CD4-positive, alpha-beta T cell treated with Interleukin-1 beta for 1 hour (primary cell): ENCODE measurements at places on chromosomes 3 and 15.
A peak's percentile ranks its signal among the peaks of the same experiment; 100 is the strongest.

- no peak for DNase-seq
Measured at GRCh38 chr15:91018158-91018557, 4.2 kb downstream of the VPS33B start.

- DNase-seq, result no peak
Measured at GRCh38 chr15:39270934-39271333, 309.9 kb upstream of the THBS1 start.

DNA sequence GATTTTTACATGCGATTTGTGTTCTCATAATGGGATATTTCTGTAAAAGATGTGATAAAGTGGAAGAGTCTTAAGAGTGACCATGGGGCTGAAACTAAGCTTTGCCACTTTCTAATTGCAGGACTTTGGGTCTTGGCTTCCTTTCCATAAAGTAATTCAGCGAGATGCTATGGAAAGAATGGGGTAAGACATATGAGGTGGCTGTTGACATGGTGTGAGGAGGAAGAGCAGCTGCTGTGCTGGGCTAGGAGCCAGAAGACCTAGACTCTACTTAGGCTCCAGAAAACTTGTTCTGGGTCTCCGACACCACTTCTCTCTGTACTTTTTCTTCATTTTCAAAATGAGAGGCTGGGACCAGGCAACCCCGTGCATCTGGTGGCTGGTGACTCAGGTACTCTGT lies 654.5 kb upstream of the CFAP20DC start:
- DNase-seq, result no peak

- no peak for DNase-seq
Measured at GRCh38 chr15:27575521-27575920, 523.6 kb downstream of the OCA2 start.

GRCh38 chr3:107975529-107976201 lies 115.2 kb downstream of the CD47 start:
- peak; percentile 12 for DNase-seq

- DNase-seq, result no peak
Measured at GRCh38 chr3:72391659-72392058, 456.6 kb downstream of the SHQ1 start.

DNA sequence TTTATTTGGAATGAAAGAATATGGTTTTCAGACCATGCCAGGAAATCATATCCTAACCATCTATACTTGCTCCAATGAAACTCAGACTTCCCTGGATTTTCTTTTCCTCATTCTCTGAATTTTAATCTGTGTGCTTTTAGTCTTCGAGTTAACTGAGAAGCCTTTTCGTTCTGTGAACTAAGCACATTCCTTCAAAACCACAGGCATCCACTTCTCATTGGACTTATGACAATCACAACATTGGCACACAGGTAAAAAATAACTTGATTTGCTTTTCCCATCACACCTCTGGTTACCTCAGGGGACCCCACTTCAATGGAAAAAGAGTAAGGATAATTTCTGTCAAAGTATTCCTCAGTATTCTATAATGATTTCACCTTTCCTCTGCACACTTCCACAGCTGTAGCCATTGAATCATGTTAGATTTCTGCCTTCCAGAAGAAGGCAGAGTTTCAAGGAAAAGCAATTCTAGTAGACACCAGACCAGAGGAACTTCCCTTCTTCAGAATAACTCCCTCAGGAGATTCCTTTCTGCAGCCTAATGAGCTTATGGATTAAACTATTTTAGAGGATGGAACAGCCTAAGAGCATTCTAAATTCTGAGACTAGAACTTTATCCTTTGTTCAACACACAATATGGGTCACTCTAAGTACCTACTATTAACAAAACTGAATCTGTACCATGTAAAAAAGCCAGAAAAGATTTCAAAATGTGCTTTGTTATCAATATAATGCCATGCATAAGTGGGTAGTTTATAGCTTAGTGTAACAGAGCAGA lies 15.9 kb downstream of the COMMD2 start:
- DNase-seq, result no peak

DNA sequence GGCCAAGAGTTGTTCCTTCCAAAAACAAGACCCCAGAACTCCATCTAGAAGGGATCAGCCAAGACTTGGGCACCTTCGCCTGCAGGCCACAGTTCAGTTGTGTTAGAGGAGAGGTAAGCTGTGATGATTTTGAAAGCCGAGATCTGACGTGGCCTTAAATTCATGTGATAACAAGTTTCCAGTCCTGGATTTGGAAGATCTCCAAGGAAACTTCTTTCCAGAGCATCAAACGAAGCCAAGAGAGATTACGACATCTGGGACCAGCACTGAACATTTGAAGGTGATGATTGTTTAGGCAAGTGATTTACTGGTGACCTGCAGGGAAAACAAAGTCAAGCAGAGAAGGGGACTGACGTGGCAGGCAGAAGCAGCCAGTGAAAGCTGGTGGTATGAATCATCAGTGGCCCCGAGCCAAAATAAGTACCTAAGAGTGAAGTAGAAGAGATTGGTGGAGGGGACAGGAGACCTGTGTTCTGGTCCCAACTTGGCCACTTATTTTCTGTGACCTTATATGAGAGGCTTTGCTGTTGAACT lies 339.0 kb upstream of the PROK2 start:
- DNase-seq, result no peak

GRCh38 chr3:152322756-152323155 lies 54.0 kb downstream of the MBNL1 start:
- no peak for DNase-seq

DNA sequence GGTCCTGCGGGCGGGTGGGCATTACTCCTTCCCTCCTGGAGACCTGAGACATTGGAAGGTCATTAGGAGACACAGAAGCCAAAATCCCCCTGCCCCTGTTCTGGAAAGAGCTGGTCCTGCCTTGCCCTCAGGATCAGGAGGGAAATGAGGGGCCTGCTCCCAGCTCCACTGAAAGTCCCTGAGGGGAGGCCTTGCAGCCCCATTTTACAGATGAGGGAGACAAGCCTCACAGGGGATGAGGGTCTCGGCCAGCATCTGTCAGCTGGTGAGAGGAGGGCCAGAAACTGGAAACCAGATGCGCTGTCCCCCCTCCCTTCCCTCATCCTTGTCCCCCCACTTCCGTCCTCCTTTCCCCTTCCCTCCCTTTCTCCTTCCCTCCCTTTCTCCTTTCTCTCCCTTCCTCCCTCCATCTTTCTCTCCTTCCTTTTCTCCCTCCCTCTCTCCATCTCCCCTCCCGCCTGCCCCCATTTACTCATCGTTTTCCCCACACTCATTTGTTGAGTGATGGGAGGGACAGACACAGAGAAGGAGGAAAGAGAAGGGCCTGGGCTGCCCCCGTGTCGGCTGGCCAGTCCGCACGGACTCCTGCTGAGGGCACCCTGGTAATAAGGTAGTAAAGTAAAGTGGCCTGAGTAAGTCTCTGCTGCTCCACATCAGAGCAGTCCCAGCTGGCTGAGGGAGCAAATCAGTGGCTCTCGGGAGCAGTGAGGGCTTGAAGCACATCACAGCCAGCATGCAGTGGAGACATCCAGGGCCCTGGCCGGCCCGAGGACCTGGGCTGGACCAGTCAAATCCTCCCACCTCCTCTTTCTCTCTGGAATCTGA lies 112.4 kb upstream of the ALDH1A3 start:
- no peak for DNase-seq

GRCh38 chr3:33883951-33884561 lies 85.6 kb downstream of the PDCD6IP start:
- no peak for DNase-seq

DNA sequence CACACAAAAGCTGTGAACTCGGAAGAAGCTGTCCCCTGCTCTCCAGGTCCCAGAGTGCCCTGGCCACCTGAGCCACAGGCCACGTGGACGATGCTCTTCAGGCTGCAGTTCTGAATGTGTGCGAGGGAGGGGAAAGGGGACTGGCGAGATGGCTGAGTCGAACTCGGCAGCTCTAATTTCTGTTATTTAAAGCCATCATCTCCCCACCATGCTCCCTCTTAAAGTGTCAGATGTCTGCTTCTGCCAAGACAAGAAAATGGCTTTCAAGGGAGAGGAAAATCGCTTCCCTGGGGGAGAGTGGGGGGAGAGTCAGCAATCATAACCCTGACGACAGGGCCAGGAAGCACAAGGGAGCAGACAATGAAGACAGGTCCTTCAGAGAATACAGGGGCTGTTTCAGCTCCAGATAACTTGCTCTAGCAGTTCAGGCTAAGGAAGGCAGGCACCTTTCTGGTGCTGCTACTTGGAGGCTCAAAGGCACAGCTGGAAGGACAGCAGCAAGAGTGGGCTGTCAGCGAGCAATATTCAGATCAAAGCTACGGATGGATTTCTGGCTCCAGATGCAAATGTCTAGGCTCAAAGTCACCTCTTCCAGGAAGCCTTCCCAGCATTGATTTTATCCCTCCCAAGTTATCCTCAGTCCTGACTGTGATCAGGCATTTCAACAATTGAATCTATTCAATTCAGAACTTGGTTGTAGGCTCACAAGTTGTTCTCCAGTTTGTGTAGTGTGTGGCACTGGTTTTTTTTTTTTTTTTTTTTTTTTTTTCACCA lies 15.5 kb upstream of the CCDC33 start:
- DNase-seq, result no peak

- no peak for DNase-seq
Measured at GRCh38 chr15:40982855-40983254, 29.6 kb downstream of the CHAC1 start.

DNA sequence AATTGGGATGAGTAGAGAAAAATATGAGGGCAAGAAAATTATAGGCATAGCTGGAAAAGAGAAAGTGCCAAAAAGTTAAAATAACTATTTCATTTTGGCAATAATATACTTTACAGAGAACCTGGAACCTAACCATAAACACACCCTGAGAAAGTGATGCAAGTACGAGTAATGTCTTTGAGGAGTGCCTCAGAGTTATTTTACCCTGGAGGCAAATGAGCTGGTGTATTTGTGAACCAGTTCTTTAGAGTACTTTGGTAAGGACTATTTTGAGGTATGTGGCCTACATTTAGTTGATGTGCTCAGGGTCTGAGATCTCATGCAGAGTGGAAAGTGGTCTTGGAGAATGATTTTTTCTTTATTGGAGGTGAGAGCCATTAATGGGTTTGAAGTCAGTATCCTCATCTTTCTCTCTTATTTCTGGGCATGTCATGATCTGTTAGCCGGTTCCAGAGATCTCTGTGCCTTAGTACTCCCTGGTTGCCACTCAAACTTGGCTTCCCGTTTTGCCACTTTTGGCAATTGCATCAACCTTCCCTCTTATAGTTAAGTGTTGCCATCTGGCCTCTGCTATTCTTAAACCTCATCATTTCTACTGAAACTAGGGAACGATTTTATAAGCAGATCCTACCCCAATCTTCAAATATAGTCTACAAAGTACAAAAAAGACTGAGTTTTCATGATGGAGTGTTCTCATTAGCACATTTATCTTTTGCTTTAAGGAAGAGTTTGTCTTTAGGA lies 145.7 kb downstream of the EPHA6 start:
- DNase-seq, result no peak

- DNase-seq, result peak; percentile 12
Measured at GRCh38 chr3:36494461-36495109, 114.3 kb downstream of the STAC start.

DNA sequence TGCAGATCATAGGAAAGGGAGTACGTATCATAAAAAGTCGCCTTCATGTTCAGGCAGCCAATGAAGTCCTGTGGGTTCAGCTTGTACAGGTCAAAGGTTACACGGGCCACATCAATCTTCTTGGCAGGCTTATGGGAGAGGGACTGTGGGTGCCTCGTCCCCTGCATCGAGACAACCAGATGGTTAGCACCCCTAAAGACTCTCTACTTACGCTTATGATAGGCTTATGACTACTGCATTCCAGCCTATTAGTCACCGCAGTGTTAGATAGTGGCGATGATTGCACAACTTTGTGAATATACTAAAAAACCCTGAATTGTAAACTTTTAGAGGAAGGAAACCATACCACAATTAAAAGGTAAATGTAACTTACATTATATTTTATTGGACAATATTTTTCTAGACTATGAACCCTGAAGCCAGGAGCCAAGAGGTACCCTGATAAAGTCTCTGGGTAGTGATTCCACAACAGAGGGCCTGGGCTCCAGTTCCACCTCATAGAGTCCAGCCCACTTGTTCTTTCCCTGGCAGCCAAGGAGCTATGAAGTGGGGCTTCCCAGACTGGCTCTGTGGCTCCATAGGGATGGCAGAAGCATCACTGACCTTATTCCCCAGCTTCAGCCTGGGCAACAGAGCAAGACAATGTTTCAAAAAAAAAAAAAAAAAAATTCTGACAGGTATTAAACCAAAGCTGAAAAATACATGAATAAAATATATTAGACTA lies 2.5 kb upstream of the FANCD2 start:
- no peak for DNase-seq

DNA sequence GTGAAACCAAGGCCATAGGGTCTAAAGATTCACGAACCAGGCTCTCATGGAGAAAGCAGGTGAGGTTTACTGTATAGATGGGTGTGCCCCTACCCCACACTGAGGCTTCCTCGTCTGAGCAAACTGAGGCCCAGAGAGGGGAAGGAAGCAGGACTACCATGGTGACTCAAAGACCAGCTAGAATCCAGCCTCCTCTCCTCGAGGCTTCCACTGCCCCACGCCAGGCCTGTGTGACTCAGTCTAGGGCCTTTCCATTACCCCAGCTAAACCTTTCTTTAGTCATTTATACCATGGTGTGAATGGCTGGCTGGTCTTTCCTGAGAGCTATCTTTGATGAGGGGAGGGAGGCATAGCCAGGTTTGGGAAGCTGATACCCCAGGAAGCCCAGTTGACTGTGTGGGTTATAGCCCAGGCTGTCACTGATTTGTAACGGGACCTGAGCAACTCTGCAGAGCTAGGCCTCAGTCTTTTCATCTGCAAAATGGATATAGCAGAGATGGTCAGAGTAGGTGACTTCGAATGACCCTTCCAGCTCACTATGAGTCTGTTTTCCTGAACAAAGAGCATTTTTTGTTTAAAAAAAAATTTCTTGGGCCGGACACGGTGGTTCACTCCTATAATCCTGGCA lies 3.0 kb upstream of the RHO start:
- DNase-seq, result peak; percentile 65

- no peak for DNase-seq
Measured at GRCh38 chr3:58340594-58341244, 8.0 kb downstream of the PXK start.

- no peak for DNase-seq
Measured at GRCh38 chr3:119173325-119173724, at the start of gene UPK1B. TSS of gene UPK1B (plus strand) at chr3:119173598. CDS start at chr3:119186742, 13,144 bp downstream.

DNA sequence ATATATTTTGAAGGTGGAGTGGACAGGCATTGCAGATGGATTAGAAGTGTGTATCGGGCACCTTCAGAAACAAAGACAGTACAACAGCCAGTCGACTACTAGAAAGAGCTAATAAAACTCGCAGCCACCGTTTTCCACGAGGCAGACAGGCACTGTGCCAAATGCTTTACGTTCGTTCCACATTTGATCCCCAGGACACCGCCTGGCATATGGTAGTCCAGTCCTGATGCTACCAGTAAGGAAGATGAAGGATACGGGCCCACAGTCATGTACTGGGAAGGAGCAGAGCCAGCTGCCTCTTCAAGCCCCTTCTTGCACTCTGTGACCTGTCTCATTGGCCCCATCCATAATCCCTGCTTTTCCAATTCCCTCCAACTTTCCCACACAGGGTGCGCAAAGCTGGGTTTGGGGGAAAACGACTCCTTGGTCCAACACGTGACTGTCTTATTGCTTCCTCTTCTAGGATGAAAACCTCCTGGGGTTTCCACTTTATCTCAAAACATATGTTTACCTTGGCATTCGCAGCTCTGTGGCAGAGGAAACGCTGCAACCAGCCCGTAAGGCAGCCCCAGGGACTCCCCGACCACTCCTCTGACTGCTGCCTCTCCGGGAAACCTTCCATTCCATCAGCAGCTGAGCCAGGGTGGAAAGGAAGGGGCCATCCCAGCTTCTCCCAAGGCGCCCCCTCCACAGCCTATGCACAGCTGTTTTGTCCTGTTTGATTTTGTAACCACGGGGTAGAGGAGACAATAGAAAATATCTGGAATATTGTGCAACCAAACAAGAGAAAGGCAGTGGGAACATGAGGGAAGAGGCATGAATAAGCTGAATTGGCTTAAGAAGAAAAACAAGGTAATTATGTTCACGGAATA lies 107.4 kb downstream of the ADAMTS17 start:
- no peak for DNase-seq
